ENCODE measurements at places on chromosomes 6 and 20.

DNA sequence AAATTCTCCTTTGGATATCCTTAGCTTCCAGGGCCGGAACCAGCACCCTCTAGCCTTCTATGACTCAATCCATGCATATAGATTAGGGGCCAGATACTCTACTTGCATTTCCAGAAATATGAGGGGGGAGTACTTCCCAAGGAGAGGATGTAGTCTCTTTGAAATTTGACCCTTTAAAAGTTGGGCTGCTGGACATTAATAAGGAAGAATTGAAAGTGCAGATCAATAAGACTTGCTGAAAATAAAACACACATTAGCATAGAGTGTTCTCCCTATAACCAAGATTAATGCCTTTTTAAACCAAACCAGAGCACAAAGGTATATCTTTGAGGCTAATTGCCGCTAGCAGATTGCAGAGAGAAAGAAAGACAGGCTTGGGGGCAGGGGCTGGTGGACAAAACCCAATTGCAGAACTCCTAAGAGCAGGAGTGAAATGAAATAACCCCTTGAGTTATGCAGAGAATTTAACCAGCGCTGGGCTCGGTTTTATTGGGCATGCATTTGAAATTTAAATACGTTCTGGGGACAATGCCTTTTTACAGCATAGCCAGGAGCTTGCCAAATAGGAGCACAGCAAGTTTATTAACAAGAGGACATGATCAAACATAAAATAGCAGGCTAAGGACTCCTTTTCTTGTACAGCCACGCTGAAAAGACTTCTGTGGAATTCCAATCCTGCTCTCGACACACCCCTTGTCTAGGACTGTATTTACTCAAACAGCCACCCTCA is 108.2 kb upstream of the SALL4 start:
- DNase-seq, result no peak

DNA sequence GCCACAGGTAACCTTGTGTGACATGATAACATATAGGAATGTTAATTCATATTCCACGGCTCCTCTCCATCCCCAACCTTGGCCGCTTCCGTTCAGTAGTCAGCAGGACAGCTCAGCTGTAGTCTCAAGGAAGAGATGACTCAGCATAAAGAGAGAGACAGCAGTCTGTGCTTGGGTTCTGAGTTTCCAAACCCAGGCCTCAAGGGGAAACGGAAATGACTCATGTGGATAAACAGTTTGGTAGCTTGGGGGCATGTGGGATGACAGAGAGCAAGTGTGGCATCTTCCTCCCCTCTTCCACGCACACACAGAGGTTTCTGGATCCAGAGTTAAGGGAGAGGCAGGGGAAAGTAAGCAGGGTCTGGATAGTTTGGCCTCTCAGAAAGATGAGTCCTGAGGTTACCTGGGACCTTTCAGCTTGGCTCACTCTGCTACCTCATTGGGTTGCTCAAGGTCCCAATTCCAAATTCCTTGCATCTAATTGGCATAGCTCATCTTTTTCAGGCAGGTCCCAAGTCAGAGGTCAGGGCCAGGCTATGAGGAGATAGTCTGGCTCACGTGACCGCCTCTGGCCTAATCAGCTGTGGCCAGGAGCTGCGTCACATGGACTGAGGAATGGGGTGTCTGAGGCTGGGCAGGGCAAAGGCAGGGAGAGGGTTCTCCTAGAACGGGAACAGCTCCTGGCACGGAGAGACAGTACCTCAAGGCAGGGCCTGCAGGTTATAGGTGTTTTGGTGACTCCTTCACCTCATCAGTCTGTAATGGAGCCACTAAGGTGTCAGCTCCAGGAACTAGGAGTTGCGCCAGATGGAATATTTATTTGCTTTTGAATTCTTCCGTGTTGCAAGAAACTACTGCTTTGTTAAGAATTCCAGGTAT is 36.5 kb upstream of the MLN start:
- DNase-seq, result peak; percentile 96

- no peak for DNase-seq
These were observed 64.3 kb downstream of the MRPL14 start for GRCh38 chr6:44062771-44063560.

DNA sequence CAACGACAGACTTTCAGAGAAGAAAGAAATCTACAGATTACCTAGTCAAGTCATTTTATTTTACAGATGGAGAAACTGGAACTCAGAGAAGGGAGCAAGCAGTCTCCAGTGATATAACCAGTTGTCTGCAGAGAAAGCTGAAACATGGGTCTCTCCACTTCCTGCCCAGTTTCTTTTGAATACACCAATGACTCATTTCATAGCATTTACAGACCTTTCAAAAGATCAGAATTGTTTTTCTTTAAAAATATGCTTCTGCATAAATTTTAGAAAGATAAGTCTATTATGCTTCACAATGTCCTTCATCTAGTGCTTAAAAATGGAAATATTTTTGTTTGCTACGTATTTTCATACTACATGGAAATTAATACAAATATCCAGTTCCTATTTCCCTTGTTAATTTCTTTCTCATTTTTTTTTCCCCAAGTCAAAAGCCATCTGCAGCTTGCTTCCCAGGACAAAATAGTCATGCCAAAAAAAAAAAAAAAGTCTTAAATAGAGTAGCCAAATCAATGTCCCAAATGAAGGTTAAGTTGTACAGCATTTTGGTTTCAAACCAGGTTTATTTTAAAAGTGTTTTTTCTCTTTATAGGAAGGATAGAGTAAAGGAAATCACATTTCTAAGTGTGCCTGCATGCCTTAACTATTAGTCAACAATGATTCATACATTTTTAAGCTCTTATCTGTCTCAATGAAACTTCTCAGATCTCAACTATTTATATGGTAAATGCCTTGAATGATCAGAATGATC is 36.9 kb downstream of the ARHGAP18 start:
- DNase-seq, result peak; percentile 91

DNA sequence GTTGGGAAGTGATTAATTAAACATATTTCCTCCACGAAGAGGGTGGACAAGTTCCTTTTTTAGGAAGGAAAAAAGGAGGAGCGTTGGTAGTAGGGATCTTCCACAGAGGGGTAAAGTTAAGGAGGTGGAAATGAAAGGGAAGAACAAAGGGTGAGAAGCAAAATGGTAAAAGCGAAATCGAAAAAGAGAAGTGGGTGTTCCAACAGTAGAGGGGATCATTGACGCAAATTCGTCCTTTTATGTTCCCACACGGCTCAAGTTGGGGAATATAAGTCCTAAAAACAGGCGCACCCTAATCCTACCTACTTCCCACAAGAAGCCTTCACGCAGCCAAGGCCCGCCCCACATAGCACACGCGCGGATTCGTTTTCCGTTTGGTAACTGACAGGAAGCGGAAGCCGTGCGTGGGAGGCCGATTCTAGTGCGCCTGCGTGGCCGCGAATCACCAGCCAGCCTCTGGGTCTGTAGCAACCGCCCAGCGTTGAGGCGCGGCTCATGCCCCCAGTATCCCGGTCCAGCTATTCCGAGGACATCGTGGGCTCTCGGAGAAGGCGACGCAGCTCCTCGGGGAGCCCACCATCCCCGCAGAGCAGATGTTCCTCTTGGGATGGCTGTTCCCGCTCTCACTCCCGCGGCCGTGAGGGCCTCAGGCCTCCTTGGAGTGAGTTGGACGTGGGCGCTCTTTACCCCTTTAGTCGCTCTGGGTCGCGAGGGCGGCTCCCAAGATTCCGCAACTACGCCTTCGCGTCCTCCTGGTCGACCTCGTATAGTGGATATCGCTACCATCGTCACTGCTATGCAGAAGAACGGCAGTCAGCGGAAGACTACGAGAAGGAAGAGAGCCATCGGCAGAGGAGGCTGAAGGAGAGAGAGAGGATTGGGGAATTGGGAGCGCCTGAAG is at the start of gene NKAPL:
NKAPL (plus strand) TSS at position 421 of the 901 bp plus-strand sequence; CDS start at position 496, 75 bp downstream.
- DNase-seq, result no peak

GRCh38 chr20:63735859-63736718 is at the start of gene LIME1:
Gene LIME1 (plus strand): TSS chr20:63736664. CDS start chr20:63737550, 886 bp downstream.
- DNase-seq, result no peak

- DNase-seq, result no peak
These were observed 754.5 kb downstream of the C6orf118 start for GRCh38 chr6:164554700-164555476.

GRCh38 chr6:6225885-6226529 is 94.5 kb downstream of the F13A1 start:
- no peak for DNase-seq

- DNase-seq, result peak; percentile 82
These were observed 1.7 kb downstream of the PHF10 start for GRCh38 chr6:169722362-169723199.

DNA sequence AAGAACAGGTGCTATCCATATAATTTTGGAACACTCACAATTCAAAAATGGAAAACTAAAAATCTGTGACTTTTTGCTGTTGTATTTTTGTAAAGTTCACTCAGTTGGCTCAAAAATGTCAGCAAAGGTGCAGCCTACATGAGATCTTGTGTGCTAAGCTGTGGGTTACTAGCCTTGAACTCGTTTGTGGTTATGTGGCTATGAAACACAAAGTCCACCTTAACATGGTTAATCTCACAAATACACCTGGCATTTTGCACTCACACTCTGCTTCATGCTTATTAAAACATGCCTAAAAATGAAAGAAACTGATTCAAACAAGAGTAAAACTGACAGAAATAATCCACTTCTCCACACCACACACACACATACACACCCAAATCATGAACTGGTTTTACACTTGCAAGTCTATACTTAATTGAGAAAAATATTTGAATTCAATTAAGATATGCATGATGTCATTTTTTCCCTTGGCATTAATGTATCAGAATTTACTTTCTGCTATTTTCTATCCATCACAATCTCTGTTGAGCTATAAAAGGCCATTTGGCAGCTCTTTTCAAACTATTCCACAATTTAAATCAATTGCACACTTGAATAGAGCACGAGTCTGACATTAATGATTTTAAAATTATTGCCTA is 22.9 kb upstream of the TMEM30A start:
- DNase-seq, result no peak

GRCh38 chr6:84425971-84426705 is 198.7 kb upstream of the CEP162 start:
- DNase-seq, result no peak

DNA sequence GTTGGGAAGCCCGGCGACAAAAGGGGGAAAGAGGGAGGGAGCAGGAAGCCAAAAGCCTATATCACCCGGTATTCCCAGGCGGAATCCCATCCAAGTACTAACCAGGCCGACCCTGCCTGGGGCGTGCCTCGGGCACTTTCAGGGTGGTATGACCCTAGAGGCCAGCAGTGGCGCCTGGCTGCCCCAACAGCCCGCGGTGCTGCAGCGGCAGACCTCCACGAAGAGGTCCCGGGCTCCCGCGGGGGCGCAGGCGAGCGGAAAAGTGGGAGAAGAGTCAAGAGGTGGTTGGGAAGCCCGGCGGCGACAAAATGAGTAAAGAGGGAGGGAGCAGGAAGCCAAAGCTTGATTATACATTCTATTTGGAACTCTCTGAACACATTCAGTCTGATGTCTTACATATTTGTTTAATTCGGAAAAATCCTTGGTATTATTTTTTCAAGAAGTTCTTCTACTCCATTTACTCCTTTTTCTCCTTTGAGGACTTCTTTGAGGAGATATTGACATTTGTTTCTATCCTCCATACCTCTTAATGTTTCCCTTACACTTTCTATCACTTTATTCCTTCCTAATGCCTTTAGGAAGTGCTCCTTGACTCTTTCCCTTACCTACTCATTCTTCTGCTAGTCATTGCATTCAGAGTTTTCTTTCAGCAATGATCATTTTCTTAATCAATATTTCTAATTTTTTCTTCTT is 11.5 kb downstream of the TREML4 start:
- no peak for DNase-seq

DNA sequence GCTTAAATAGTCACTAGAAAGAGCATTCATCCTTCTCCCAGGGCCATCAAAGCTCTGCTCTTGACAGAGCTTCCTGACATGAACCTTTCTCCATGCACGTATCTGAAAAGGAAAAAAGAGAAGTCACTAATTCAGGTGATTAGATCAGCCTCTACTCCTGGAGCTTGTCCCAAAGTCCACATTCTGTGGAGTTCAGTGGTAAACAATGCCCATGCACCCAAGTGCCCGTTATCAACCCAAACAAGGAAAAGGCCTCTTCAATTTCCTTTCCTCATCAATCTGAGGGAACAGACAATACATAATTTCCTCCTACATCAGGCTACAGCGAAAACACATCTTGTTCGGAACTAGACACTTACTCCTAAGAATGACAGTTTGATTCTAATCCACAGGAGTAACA is 129.2 kb upstream of the PCSK2 start:
- DNase-seq, result no peak

- DNase-seq, result no peak
These were observed 20.3 kb upstream of the LRRN4 start for GRCh38 chr20:6074145-6074561.

GRCh38 chr20:47099825-47100441 is 205.3 kb downstream of the EYA2 start:
- DNase-seq, result no peak

GRCh38 chr6:40247516-40248115 is 313.4 kb upstream of the MOCS1 start:
- DNase-seq, result no peak

- no peak for DNase-seq
These were observed 46.8 kb downstream of the PYGB start for GRCh38 chr20:25294459-25295385.

GRCh38 chr6:111598181-111598580 is 7.5 kb downstream of the TRAF3IP2 start:
- no peak for DNase-seq

- DNase-seq, result no peak
These were observed 20.7 kb upstream of the NNAT start for GRCh38 chr20:37500311-37500710.

DNA sequence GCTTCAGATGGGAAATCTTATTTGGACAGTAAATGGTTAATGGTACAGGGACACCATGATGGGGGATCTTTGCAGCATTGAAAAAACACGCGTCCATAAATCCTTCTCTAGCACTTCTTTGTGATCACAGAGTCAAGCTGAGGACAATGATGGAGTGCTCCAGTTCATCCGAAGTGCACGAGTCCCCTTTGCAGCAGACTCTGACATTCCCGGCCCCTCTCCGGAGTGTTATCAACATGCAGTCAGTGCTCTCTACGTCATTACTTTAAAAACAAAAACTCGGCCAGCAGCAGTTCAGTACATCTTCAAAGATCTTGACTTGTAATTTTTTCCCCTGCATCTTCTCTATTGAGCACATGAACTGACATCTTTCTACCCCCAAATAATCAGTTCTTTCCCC is 185.5 kb upstream of the AKAP12 start:
- DNase-seq, result no peak

DNA sequence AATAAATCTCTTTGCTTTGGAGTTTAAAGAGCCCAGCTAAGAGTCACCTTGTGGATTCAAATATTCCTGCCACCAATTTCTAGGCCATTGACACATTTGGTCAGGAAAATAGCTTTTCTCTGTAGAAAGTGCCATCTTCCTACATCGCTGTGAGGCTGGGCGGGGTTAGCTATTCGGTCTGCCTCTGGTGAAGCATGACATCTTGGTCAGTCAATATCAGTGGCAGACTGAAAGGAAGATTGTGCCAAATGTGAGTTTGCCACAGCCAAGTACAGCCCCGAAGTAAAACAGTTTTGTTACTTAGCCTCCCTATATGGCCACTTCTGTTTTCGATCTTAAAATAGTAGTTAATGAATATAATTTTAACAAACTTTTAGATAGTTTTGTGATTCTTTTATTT is 65.5 kb upstream of the FABP7 start:
- DNase-seq, result no peak

- DNase-seq, result no peak
These were observed 58.5 kb downstream of the RBM38 start for GRCh38 chr20:57449398-57450354.

- DNase-seq, result no peak
These were observed 1.8 kb downstream of the SCP2D1 start for GRCh38 chr20:18815194-18815942.
